Astrocyte (in vitro differentiated cells and primary cell): ENCODE measurements at places on chromosomes 7 and 10. TPM values are rescaled to one million over a fixed set of nuclear protein-coding genes. Genes with fewer than 3 reads are reported as not detected.

CYP2C18 gene
- total RNA-seq: not detected in 2 replicates

DNA sequence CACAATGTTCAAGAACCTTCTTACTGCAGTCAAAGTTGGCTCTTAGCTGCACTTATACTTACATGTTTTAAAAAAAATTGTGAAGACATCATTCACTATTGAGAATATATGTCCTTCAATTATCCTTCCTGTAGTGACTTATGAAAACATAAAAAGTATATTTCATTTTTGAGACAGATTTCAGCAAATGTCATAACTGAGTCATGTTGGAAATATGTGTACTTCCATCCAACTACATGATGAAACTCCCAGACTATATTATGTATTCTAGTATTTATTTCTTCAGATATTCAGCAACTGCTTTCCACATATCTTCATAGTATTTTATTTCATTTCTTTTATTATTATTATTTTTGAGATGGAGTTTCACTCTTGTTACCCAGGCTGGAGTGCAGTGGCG lies 160.2 kb downstream of the ARHGAP12 start:
- DNase-seq: peak; percentile 57

DNA sequence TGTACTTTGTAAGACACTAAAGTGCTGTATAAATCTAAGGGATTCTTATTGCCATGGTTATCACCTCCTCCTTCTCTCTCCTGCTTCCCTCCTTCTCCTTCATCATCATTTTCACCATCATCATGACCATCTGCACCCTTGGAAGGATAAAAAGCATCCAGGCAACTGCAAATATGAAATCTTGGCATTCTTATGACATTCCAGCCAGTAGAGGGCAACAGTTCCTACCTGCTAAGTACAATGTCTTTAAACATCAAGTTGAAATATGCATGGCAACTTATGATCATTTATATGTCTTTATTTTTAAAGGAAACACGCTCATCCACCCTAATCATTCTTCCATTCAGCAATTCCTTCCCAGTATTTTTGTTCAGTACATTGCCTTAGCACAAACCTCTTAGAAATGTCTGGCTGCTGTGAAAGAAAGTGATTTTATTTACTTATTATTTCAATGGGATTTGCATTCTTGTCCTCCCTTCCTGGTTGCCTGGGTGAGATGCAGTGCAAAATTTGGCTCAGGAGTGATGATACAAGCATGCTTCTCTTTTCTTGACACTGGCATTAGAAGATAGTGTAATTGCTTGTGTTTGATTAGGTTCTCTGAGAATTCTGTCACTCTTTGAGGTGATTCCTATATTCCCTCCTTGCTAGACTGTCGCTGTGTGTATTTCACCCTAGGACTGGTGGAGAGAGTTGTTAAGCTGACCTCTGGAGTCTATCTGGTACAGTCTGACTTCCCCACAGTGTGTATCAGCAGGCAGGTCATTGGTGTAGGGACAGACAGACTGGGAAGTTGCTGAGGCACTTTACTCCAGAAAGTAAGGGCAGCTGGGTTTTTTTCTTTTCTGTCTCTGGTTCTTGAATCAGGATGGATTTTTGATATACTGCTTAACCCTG lies 188.5 kb upstream of the BMPER start:
- DNase-seq: peak; percentile 55

GRCh38 chr10:120744040-120744439 lies 107.1 kb upstream of the WDR11 start:
- DNase-seq: no peak

DNA sequence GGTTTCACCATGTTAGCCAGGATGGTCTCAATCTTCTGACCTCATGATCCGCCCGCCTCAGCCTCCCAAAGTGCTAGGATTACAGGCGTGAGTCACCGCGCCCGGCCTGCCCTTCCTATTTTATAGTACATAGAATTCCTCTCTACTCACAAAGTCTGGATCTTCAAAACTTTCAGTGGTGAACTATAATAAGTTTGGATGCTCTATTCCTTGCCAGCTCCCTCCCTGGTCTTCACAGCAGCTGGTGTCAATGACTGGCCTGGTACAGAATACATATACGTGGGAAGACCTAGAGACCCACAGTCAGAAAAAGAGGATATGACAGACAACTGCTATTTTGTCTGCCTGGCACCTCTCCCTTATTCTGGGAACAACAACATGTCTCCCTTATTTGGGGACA lies 40.8 kb downstream of the ARHGAP12 start:
- DNase-seq: no peak
